ENCODE measurements at places on chromosomes 5 and 9.

GRCh38 chr9:105264380-105264779, 19.9 kb downstream of the SLC44A1 start:
- peak; percentile 5 for DNase-seq

- DNase-seq, result no peak
Observed at GRCh38 chr9:91519520-91520277, 96.1 kb upstream of the NFIL3 start.

DNA sequence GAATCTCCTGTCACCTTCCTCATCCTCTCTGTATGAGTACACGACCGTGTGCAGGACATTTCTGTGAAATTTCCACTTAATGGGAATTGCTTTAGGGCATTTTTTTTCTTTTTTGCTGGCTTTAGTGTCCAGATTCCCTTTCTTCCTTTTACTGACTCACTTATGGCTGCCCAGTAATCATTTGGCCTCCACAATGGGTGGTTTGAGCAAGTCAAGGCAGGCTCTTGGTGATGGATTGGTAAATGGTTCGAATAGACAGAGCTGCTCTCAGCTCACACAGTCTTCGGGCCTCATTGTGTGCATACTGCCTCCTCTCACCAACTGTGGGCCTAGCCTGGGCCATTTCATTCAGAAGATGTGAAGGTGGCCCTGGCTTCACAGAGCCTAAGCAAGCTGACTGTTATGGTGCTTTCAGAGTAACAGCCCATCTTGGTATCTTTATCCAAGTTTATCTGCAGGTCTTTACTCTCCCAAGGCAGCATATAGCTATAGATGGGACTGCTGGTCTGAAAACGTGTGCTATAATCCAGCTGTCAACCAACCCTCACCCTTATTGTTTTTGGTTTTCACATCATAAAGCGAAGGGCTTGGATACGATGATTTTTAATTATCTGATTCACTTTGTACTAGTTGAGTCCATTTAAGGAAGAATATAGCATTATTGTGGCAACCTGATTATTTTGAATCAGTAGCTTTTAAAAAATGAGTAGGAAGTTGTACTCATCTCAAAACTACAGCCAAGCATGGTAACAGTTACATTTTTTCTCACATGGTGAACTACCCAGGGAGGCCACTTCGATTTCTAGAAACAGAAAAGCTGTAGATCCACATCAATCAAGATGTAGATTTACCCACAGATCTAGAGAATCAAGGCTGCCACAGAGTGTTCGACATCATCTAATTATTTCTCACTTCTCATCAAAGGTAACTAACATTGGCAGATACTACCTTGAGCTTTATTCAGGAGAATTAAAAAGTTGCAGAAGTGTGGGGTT, 50.4 kb upstream of the CKMT2 start:
- no peak for DNase-seq

DNA sequence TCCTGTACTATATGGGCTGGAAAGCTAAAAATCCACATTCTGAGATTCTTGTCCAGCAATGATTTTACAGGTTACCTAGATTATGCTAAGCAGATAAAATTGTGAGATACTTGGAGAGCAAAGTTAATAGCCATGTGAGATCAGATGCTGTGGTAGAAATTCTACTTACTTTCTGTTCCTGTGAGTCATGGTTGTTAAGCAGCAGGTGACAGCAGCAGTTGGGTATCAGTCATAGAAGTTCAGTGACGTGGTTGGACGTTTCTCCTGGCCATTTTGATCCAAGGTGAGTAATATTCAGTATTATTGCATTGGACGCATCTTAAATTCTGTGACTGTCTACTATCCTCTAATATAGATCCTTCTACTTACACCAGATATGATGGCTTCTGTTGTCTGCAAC, 524.5 kb downstream of the TMEM38B start:
- no peak for DNase-seq

DNA sequence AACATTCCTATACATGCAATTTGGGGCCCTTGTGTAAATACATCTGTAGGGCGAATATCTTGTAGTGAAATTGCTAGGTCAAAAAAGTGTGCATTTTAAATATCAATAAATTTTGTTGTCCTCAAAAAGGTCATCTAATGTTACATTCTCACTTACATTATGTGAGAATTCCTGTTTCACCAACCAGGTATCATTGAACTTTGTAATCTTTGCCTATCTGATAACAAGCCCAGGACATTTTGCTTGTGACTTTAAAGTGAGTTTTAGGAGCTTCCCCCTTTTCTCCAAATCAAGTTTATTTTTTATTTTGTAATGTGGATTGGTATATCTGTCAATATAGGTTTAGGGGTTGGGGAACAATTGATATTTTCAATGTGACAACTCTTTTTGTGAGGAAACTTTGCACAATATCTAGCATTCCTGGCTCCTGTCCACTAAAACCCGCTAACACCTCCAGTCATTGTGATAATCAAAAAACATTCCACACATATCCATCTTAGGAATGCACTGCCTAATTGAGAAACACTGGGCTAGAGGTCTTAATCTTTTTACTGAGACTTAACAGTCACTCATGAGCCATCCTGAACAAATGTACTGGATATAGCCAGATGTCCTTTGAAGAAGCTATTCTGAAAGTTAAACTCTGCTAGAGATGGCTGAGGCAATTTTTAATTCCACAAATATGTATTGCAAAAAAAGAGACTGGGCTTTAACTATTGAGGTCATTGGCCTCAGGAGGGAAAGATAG, 72.5 kb upstream of the SLC1A1 start:
- DNase-seq, result no peak

GRCh38 chr5:67799732-67800234, 415.8 kb upstream of the PIK3R1 start:
- no peak for DNase-seq

- DNase-seq, result peak; percentile 64
Observed at GRCh38 chr5:112419986-112420864, 1.1 kb upstream of the EPB41L4A start.
